Esophagus muscularis mucosa (tissue), 4 donors: ENCODE measurements at places on chromosomes 4 and X. TPM values are rescaled to one million over a fixed set of nuclear protein-coding genes. Genes with fewer than 3 reads are reported as not detected.

GRCh38 chrX:16903274-16904022 lies 33.3 kb upstream of the RBBP7 start:
- no peaks in the 10 kb centered on the region for H3K4me1 ChIP-seq
- no peak overlapping the region for H3K4me3 ChIP-seq
- H3K36me3 ChIP-seq: no peaks in the 10 kb centered on the region

- no peak for DNase-seq
- no peak overlapping the region for H3K27ac ChIP-seq
- H3K36me3 ChIP-seq: no peaks in the 10 kb centered on the region
- H3K4me1 ChIP-seq: no peaks in the 10 kb centered on the region
- no peaks in the 10 kb centered on the region for H3K27me3 ChIP-seq
- H3K4me3 ChIP-seq: no peak overlapping the region
These were observed 13.3 kb downstream of the ATOH1 start for GRCh38 chr4:93841803-93842345.

- H3K27ac ChIP-seq: no peak overlapping the region
- DNase-seq: no peak
- H3K4me1 ChIP-seq: no peaks in the 10 kb centered on the region
- H3K27me3 ChIP-seq: no peaks in the 10 kb centered on the region
- no peaks in the 10 kb centered on the region for H3K36me3 ChIP-seq
- no peak overlapping the region for H3K4me3 ChIP-seq
These were observed 27.7 kb upstream of the HS3ST1 start for GRCh38 chr4:11456401-11456800.

- no peaks in the 10 kb centered on the region for H3K36me3 ChIP-seq
- no peaks in the 10 kb centered on the region for H3K4me1 ChIP-seq
- no peaks in the 10 kb centered on the region for H3K27me3 ChIP-seq
- H3K4me3 ChIP-seq: no peak overlapping the region
- DNase-seq: no peak
These were observed 1062.4 kb upstream of the DIAPH2 start for GRCh38 chrX:95622200-95622599.

DNA sequence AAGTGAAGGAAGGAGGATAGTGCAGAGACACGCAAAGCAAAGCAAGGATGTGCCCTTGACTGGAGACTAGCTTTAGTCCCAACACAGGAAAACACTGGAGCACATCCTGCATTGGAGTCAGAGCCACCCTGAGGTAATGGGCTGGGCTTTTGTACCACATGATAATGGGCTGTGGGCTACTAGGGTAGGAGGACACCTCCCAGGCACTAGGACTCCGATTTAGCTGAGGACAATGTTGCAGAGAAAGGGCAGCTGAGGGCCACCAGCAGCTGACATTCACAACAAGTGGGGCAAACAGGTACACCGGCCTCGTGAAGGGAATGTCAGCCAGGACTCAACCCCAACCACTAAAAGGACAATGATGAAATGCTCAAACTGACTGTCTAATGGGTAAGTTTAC lies 10.2 kb downstream of the SDAD1 start:
- no peaks in the 10 kb centered on the region for H3K4me1 ChIP-seq
- H3K36me3 ChIP-seq: peaks cover 26% of the 10 kb centered on the region
- no peak overlapping the region for H3K27ac ChIP-seq
- no peaks in the 10 kb centered on the region for H3K27me3 ChIP-seq
- no peak overlapping the region for H3K4me3 ChIP-seq

The ABCG2 gene
- 5.2 TPM for total RNA-seq

GRCh38 chrX:71621603-71622002 lies 3.3 kb upstream of the CXCR3 start:
- no peak overlapping the region for H3K4me3 ChIP-seq
- H3K27ac ChIP-seq: peak overlapping the region; percentile 76
- peaks cover 24% of the 10 kb centered on the region for H3K4me1 ChIP-seq
- DNase-seq: no peak
- H3K27me3 ChIP-seq: no peaks in the 10 kb centered on the region
- no peaks in the 10 kb centered on the region for H3K36me3 ChIP-seq

DNA sequence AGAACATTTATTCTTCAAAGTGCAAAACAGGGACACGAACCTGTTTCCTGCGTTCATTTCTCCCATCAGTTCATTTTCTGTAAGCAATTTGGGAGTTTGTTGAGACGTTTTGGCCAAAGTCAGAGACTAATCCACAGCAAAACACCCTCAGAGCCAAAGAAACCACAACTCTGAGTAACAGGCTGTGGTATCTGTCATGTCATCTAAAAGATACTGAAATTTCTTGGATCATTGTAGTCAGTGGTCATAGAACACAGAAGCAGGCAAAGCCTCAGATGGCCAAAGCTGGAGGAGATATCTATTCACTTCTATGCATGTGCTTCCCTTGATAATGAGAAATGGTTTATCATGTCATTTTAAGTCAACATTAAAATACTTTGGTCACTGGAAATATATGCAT lies 485.6 kb upstream of the GALNT7 start:
- DNase-seq: no peak
- H3K27ac ChIP-seq: no peak overlapping the region
- H3K27me3 ChIP-seq: no peaks in the 10 kb centered on the region
- no peaks in the 10 kb centered on the region for H3K36me3 ChIP-seq
- no peaks in the 10 kb centered on the region for H3K4me1 ChIP-seq
- H3K4me3 ChIP-seq: no peak overlapping the region

GRCh38 chr4:73679836-73680235 lies 59.6 kb upstream of the RASSF6 start:
- no peak overlapping the region for H3K27ac ChIP-seq
- H3K4me3 ChIP-seq: no peak overlapping the region
- H3K27me3 ChIP-seq: no peaks in the 10 kb centered on the region
- DNase-seq: no peak

DNA sequence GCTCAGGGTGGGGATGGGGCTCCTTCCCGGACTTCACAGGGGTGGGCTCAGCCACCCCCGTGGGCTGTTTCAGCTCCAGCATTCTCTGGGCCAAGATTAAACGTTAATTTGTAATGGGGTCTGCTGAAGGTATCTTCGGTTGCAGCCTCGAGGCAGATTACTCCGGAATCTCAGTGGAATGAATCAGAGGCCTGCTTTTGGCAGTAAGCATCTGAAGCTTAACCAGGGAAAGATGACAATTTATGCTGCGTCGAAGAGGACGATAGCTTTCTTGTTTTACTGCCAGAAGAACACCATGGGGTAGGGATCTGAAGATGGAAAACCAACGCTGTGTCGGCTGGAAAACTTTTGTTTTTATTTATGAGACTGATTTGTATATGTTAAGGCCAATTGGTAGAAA lies 129.2 kb upstream of the MSX1 start:
- H3K27me3 ChIP-seq: no peaks in the 10 kb centered on the region
- no peak for DNase-seq
- no peaks in the 10 kb centered on the region for H3K36me3 ChIP-seq
- H3K4me1 ChIP-seq: no peaks in the 10 kb centered on the region

DNA sequence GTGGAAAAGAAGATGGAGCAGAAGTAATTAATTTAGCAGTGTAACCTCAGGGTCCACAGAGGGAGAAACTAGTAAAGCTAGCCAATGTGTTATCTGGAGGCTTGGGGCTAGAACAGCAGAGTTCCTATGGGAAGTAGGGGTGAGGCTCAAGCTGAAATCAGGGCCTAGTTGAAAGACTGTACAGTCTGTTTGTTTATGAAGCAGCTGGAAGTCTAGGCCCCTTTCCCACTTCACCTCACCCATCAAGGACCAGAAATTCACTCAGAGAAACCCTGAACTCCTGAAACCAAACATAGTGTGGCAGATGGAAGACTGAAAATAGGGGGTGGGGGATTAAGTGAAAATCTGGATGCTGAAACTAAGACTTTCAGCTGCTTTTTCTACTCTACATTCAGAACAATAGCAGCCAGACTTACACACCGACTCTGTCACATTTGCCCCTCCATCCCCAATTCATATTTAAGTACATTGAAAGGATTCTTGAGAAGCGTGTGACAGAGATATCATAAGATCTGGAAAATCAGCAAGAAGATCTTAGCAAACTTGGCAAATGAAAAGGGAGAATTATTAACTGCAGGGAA lies 32.6 kb upstream of the FAM241A start:
- H3K27ac ChIP-seq: no peak overlapping the region
- H3K4me3 ChIP-seq: no peak overlapping the region
- no peaks in the 10 kb centered on the region for H3K27me3 ChIP-seq
- no peaks in the 10 kb centered on the region for H3K36me3 ChIP-seq
- no peaks in the 10 kb centered on the region for H3K4me1 ChIP-seq
- no peak for DNase-seq

The HTN1 gene
- total RNA-seq: not detected

DNA sequence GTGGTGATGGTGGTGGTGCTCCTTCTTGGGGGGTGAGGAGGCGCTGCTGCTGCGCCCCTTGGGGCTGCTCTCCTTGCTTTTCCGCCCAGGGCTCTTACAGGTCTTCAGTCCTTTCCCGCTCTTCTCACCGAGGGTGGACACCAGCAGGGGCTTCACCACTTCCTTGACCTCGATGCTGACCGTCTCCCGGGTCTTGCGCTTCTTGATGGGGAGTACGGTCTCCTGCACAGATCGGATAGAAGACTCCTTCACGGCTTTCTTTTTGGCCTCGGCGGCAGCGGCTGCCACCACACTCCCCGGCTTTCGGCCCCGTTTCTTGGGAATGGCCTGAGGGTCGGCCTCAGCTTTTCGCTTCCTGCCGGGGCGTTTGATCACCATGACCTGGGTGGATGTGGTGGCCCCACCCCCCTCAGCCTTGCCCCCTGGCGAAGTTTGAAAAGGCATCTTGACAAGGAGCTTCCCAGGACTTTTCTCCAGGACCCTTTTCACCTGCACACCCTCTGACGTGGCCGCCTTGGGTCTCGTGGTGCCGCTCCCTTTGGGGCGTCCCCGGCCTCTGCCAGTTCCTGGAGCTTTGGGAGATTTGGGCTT lies 11.1 kb upstream of the IRAK1 start:
- DNase-seq: no peak
- H3K4me1 ChIP-seq: peaks cover 23% of the 10 kb centered on the region
- H3K4me3 ChIP-seq: no peak overlapping the region
- H3K36me3 ChIP-seq: peaks cover 55% of the 10 kb centered on the region
- H3K27me3 ChIP-seq: no peaks in the 10 kb centered on the region

DNA sequence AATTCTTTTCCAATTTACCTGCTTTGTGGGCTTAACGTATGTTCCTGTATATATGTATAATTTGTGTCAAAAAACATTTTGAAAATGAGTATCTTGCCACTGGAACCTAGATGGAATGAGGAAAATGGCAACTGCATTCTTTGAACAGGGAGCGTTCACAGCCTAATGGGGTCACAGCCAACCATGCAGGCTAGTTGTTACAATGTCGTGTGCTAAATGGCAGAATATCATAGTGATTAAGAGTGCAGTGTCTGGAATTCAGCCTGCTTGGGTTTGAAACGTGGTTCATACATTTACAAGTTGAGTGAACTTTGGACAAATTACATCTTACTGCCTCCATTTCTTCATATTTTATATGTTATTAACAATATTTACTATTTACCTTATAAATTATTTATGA lies 70.8 kb downstream of the PCDH7 start:
- no peak for DNase-seq
- H3K27me3 ChIP-seq: no peaks in the 10 kb centered on the region
- no peak overlapping the region for H3K27ac ChIP-seq
- H3K4me1 ChIP-seq: peaks cover 40% of the 10 kb centered on the region
